Upper lobe of left lung (tissue), 6 donors: ENCODE measurements at places on chromosomes 3 and 15.

DNA sequence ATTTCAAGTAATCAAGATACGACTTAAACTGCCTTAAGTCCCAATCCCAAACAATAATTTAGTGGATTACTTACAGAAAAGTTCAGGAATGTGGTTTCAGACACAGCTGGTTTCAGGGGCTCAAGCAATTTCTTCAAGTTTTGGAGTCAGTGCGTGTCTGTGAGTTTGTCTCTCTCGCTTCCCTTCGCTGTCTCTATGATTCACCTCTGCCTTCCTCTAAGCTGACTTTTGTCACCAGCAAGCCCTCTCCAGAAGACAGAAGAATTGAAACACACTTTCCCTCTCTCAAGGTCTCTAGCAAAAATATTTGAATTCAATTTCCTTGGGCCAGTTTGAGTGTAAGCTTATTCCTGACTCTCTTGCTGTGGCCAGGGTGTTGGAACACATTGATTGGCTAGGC, 392.4 kb downstream of the EDEM1 start:
- H3K27ac ChIP-seq, result no peak overlapping the region
- H3K4me3 ChIP-seq, result no peak overlapping the region
- no peak for DNase-seq
- H3K27me3 ChIP-seq, result no peaks in the 10 kb centered on the region
- H3K4me1 ChIP-seq, result no peaks in the 10 kb centered on the region

GRCh38 chr3:170640737-170641171, 54.9 kb upstream of the SLC7A14 start:
- no peaks in the 10 kb centered on the region for H3K4me1 ChIP-seq
- no peak for DNase-seq
- no peak overlapping the region for H3K4me3 ChIP-seq

GRCh38 chr3:124582621-124583395, 147.4 kb upstream of the UMPS start:
- peaks cover 18% of the 10 kb centered on the region for H3K4me1 ChIP-seq
- no peaks in the 10 kb centered on the region for H3K27me3 ChIP-seq
- no peak overlapping the region for H3K27ac ChIP-seq
- DNase-seq, result no peak
- no peak overlapping the region for H3K4me3 ChIP-seq

GRCh38 chr15:52243697-52244555, 51.7 kb downstream of the MYO5C start:
- H3K4me3 ChIP-seq, result no peak overlapping the region
- peaks cover 12% of the 10 kb centered on the region for H3K36me3 ChIP-seq
- no peak for DNase-seq
- H3K4me1 ChIP-seq, result no peaks in the 10 kb centered on the region
- H3K27ac ChIP-seq, result no peak overlapping the region

- no peak overlapping the region for H3K27ac ChIP-seq
- H3K27me3 ChIP-seq, result no peaks in the 10 kb centered on the region
- no peak overlapping the region for H3K4me3 ChIP-seq
- no peak for DNase-seq
- H3K4me1 ChIP-seq, result peaks cover 6% of the 10 kb centered on the region
Measured at GRCh38 chr3:30542897-30543296, 63.5 kb upstream of the TGFBR2 start.

DNA sequence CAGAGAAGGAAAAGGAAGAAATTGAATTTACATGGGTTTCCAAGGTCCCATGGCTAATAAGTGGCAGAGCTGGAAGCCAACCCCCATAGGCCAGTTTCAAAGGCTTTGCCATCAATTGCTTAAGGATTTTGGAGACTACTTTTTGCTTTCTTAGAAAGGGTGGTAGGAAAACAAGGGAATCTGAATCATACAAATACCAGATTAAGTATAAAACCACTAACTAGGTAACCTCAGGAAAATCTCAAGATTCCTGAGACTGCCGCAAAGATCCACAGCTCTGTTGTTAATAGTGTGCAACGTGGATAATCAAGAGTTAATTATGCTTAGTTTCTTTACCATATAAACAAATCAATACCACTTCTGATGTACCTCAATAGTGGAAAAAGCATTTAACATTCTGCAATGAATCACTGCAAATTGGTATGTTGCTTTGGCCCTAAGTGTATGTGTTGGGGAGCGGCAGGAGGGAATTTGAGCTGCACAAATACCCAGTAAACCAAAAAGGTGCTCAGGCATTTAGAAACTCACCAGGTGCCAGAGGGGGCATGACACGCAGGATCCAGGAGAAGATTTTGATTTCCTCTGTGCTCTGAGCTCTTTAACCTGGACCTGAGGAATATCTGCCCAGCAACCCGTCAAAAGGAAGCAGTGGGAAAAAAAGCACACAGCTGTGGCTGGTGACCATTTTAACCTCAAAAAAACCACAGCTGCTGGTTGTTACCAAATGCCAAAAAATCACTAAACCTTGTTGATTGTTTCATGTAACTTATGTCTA, 22.0 kb downstream of the AADAC start:
- no peak overlapping the region for H3K27ac ChIP-seq
- no peak overlapping the region for H3K4me3 ChIP-seq
- H3K36me3 ChIP-seq, result no peaks in the 10 kb centered on the region
- peaks cover 10% of the 10 kb centered on the region for H3K4me1 ChIP-seq
- H3K27me3 ChIP-seq, result no peaks in the 10 kb centered on the region
- no peak for DNase-seq
